ENCODE measurements at places on chromosomes 5 and 9.

- no peak for DNase-seq
Measured at GRCh38 chr5:172591636-172592035, 49.4 kb upstream of the NEURL1B start.

DNA sequence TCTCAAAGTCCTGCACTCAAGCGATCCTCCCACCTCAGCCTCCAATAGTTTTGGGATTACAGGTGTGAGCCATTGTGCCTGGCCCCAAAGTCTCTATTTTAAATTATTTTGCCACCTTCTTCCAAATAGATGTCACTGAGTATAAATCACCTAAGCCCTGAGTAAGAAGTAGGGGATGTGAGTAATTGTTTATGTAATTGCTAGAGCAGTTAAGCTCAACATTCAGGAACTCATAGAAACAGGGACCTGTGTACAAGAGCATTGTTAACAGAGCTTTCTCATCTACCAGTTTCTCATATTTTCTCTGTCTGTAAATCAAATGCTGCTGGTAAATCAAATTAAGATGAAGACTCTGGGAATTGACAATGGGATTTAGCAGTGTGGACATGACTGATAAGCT, 26.3 kb downstream of the CDK7 start:
- no peak for DNase-seq

- no peak for DNase-seq
Measured at GRCh38 chr5:23446424-23446823, 61.0 kb upstream of the PRDM9 start.

GRCh38 chr5:44506561-44506960, 117.3 kb upstream of the FGF10 start:
- no peak for DNase-seq

- no peak for DNase-seq
Measured at GRCh38 chr9:119339056-119339455, 30.2 kb downstream of the BRINP1 start.

DNA sequence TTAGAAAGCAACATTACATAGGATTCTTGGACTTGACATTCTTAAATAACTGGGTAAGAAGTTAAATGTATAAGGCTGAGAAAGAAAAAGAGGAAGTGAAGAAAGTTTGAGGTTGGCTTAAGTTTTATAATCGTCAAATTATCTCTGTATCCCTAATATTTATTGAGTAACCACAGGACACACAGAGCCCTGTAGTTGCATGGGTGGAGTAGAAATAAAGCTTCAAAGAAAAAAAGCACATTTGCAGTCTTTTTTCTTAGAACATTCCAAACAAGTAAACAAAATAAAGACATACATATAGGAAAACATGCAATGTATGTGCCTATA, 137.0 kb downstream of the CCDC192 start:
- no peak for DNase-seq

GRCh38 chr5:19626211-19626610, 361.8 kb downstream of the CDH18 start:
- DNase-seq: no peak

- DNase-seq: no peak
Measured at GRCh38 chr5:99305045-99305580, 376.3 kb upstream of the CHD1 start.

DNA sequence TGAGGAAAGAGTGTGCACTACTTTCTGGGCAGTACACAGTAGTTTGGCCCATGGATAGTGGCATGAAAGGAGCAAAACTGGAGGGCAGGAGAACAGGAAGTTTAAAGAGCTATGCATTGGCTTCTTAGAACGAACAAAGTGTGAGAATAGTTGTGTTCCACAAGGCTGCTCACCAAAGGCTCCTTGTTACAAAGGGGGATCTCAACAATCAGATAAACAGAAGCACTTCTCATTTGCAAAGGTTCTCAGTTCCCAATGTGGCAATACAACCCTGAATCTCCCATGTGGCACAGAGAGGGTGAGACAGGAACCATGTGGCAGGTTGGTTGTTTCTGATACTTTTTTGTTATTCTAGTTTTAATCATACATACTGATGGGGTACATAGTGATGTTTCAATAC, 158.4 kb downstream of the CARTPT start:
- DNase-seq: no peak

DNA sequence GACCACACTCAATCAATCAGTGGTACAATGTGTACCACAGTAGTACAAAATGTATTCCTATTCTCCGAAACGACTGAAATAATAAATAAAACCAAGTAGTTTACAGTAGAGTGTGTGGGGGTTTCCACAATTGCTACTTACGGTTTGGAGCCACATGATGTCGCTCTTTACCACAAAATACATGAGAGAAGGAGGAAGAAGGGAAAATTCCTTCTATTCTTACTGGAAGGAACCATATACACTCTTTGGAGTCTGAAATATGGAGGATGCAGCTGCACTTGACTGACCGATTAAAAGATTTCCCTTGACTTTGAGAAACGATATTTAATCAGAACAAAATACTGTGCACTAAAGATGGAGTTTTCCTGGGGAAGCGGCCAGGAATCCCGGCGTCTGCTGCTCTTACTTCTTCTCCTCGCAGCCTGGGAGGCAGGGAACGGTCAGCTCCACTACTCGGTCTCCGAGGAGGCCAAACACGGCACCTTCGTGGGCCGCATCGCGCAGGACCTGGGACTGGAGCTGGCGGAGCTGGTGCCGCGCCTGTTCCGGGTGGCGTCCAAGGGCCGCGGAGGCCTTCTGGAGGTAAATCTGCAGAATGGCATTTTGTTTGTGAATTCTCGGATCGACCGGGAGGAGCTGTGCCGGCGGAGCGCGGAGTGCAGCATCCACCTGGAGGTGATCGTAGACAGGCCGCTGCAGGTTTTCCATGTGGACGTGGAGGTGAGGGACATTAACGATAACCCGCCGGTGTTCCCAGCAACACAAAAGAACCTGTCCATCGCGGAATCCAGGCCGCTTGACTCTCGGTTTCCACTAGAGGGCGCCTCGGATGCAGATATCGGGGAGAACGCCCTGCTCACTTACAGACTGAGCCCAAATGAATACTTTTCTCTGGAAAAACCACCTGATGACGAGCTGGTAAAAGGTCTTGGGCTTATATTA, at the start of gene PCDHA4:
Gene PCDHA4, plus strand, starts transcription at position 235 of the 942 bp plus-strand sequence.
- DNase-seq: no peak

GRCh38 chr5:28766565-28767158, 1728.3 kb upstream of the CDH9 start:
- peak; percentile 6 for DNase-seq

DNA sequence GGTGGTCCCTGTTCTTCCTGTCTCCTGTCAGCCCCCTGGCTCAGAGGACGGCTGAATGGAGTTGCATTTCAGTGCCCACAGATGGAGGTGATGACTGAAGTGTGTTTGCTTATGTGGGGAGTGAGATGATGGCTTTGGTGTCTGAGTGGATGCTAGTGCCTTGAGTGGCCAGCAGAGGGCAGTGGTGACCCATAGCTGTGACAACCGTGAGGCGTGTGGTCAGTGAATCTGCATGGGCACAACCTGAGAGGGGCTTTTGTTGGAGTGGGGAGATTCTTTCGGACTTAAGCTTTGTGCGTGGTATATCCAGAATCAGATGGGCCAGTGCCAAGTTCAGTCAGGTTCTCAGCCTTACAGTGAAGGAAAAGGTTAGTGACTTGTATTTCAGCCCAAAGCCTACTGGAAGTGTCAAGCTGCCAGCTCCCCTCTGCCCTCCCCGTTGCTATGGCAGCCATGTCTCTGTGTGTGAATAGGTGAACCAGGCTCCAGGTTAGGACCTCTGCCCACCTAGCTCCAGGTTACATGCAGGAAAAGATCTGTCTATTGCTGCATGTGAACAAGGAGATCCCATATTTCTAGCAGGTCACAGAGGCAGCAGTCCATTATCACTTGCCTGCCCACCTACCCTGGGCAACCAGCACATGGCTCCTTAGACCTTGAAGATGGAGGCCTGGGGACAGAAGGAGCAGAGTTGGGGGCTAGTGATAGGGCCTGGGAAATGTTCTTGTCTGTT, 14.7 kb upstream of the CXXC5 start:
- DNase-seq: no peak

GRCh38 chr5:54845567-54845941, 139.8 kb downstream of the ESM1 start:
- DNase-seq: no peak

GRCh38 chr5:118392491-118392890, 595.9 kb downstream of the DTWD2 start:
- no peak for DNase-seq

GRCh38 chr9:101167490-101168134, 139.1 kb downstream of the PLPPR1 start:
- DNase-seq: no peak

DNA sequence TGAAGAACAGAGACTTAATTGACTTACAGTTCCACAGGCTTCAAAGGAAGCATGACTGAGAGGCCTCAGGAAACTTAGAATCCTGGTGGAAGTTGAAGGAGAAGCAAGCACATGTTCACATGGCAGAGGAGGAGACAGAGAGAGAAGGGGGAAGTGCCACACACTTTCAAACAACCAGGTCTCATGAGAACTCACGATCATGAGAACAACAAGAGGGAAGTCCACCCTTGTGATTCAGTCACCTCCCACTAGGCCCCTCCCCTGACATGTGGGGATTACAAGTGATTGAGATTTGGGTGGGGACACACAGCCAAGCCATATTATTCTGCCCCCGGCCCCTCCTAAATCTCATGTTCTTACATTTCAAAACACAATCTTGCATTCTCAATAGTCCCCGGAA, 19.5 kb downstream of the NR3C1 start:
- DNase-seq: no peak

DNA sequence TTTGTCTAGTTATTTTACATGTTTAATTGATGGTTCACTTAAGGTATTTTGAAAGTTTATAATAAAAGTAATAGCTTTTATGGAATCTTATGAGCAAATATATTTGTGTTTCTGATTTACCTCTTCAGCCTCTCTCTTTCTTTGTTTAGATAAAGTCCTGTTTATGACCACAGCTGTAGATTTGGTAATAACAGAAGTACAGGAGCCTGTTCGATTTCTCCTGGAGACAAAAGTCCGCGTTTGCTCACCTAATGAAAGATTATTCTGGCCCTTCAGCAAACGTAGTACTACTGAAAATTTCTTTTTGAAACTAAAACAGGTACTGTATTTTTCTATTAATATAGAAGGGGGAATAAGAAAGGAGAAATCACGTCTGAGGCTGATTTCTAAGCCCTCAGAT, 35.0 kb upstream of the GPR21 start:
- DNase-seq: no peak

DNA sequence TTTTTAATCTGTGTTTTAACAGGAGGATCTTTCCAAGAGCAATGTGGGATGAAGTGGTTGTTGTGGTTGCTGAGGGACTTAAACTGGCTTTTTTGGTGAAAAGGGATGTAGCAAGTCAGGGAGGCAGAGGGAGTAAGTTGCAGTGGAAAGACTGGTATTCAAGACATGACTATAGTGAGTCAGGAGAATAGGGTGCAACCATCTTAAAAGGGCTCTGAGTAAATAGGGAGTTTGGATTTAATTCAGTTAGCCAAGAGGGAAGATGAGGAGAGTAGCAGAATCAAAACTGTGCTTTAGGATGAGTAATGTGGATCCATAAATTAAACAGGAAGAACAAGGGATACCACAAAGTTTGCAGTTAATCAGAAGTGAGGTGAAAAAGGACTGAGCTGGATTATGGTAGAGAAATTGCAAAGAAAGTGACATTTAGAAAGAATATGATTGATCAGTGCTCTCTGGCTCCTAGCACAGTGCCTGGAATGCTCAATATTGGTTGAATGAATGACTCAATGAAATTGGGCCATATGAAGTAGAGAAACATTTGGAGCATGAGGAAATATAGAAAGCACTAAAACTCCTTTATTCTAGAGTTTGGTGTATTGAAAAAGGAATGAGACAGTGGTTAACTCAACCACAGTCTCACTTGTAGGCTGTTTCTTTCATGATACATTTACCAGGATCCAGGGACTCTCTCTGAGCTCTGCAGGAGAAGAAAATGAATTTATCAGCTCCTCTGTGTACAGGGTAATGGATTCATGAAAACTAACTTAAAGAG, 5.1 kb downstream of the POLR3G start:
- no peak for DNase-seq

DNA sequence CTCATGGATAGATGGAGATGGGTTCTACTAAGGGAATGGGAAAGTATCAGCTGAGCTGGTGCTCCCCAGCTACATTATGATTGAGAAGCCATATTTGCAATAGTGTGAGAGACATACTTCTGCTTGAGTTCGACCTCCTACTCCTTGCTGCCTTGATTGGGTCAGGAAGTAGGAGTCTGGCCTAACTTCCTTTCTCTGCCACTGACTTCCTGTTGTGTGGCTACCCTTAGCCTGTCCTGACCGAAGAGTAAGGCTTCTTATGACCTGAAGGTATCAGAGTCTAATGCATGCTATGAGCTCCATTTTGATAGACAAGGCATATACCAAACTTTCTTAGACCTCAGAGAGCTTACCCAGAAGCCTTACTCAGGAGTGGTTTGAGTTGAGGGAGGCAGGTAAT, 53.9 kb downstream of the OSTF1 start:
- no peak for DNase-seq

DNA sequence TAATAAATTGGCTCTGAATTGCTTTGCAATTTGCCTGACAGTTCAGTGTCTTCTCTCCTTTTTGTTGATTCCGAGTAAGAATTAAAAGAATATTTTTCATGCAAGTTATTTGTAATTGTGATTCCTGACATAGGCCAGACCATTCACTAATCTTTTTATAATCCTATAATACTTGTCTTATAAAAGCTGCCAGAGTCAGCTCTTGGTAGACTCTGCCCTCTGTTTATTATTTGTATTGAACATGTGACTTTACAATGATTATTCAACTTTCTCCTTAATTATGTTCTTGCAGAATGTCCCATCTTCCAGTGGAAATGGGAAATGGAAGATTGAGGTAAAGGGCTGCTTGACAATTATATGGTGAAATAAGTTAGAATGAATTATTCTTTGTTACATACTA, 121.0 kb downstream of the SV2C start:
- no peak for DNase-seq

GRCh38 chr5:36423578-36424307, 122.0 kb upstream of the RANBP3L start:
- DNase-seq: no peak

DNA sequence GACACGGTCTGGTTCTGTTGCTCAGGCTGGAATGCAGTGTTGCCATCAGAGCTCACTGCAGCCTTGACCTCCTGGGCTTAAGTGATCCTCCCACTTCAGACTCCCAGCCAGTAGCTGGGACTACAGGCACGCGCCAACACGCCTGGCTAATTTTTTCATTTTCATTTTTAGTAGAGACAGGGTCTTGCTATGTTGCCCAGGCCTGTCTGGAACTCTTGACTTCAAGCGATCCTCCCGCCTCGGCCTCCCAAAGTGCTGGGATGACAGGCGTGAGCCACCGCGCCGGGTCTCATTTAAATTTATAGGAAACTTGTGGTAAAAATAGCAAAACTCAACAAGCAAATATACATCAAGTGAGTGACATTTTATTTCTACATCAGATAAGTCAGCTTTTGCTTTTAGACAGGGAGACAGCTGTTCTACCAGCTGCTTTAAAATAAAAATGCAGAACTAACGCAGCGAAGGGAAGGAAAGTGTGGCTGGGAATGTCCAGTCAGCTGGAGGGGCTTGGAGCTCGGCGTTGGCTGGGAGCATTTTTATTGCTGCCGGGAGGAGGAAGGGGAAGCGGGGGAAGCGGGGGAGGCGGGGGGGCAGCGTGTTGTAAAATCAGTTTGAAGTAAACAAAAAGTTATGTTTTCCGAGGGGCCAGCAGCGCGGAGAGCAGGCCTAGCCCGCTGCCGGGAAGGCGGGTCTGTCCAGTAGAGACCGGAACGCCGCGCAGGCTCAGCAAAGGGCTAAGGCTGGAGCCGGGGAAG, 707 bp upstream of the ZFYVE16 start:
- no peak for DNase-seq

Data from brain pericyte (primary cell).